ENCODE measurements at places on chromosomes 12 and 14.

DNA sequence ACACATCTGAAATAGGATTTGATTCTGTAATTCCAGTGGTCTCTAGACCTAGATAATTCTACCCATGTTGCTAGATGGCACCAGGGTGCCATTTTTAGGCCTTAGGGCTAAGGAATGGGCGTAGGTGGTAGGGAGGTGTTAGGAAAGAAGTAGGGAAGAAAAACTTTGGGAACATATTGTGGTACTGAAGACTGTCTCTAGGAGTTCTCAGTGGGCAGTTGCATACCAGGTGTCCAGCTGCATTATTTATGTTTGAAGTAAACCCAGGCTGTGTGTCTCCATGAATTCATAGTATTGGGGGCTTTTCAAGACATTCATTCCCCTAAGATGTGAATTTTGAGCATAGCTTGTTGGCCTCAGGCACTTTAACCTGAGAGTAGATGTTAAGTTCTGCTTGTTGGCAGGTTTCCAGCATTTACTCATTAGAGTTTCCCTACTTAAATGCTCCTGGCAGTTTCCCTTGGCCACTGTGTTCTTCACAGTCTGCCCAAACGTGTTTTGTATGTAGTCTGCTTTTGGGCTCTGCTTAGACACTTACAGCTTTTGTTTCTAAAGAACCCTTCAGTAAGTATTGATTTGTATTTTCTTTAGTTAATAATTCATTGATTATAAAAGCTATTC is 31.5 kb upstream of the CCT2 start:
- H3K36me3 ChIP-seq: peaks cover 22% of the 10 kb centered on the region
- peak overlapping the region; percentile 94 for H3K27ac ChIP-seq
- peaks cover 2% of the 10 kb centered on the region for H3K27me3 ChIP-seq
- H3K4me1 ChIP-seq: peaks cover 53% of the 10 kb centered on the region
- DNase-seq: peak; percentile 41

GRCh38 chr14:36719823-36720222 is 58.2 kb downstream of the PAX9 start:
- DNase-seq: no peak
- H3K4me1 ChIP-seq: no peaks in the 10 kb centered on the region
- no peak overlapping the region for H3K27ac ChIP-seq
- H3K27me3 ChIP-seq: peaks cover 2% of the 10 kb centered on the region

GRCh38 chr12:130952171-130952954 is 1.3 kb upstream of the ADGRD1 start:
- H3K27ac ChIP-seq: no peak overlapping the region
- no peaks in the 10 kb centered on the region for H3K36me3 ChIP-seq
- H3K27me3 ChIP-seq: peaks cover 3% of the 10 kb centered on the region

- H3K27ac ChIP-seq: no peak overlapping the region
- H3K36me3 ChIP-seq: no peaks in the 10 kb centered on the region
- no peak overlapping the region for H3K4me3 ChIP-seq
- H3K27me3 ChIP-seq: peaks cover 5% of the 10 kb centered on the region
- H3K4me1 ChIP-seq: peaks cover 7% of the 10 kb centered on the region
- DNase-seq: no peak
Observed at GRCh38 chr14:98955741-98956070, 316.3 kb downstream of the BCL11B start.

- DNase-seq: no peak
- no peaks in the 10 kb centered on the region for H3K36me3 ChIP-seq
- no peaks in the 10 kb centered on the region for H3K4me1 ChIP-seq
- no peak overlapping the region for H3K4me3 ChIP-seq
Observed at GRCh38 chr12:20985399-20985798, 145.6 kb upstream of the SLCO1B1 start.

DNA sequence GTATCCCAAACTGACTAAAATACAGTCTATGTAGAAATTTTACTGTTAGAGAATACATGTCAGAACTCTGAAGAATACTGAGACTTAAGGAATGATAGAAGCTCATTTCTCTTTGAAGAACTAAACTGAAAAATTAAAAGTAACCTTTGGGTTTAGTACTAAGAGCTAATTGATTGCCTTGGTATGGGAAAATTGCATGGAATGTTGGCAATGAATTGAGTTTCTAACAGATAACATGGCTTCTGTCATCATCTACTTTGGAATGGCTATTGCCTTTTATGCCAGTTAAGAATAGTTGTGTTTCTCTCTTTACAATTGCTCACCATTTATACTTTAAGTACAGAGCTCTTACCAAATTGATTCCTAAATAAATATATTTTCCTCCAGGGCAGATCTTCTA is 308.8 kb upstream of the SYT1 start:
- H3K27me3 ChIP-seq: peaks cover 2% of the 10 kb centered on the region
- no peak for DNase-seq
- no peaks in the 10 kb centered on the region for H3K36me3 ChIP-seq
- H3K4me3 ChIP-seq: no peak overlapping the region
- no peak overlapping the region for H3K27ac ChIP-seq

DNA sequence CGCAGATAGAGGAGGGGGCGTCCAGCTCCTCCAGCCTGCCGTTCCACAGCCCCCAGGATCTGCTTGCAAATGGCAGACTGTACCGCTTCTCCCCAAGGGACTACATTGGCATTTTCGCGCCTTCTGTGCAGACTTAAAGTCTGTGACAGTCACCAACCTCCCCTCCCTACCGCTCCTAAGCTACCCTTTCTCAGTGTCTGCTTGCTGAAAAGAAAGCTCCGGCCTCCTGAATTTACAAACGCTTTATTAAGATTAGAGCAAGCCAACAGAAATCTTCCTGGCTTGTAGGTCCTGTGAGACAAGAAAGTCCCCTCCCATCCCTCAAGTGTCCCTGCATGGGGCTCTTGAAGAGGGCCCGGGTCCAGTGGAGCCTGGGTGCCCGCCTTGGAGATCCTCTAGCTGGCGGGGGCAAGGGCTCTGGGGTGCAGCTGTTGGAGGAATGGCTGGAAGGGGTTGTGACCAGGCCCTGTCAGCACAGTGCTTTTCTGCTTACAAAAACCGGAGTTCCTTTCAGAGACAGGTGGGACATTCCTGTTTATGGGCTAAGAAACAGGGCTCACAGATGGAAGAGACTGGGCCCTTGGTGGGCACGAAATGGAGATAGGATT is 2.8 kb upstream of the DLK1 start:
- H3K4me3 ChIP-seq: no peak overlapping the region
- H3K27me3 ChIP-seq: peaks cover 58% of the 10 kb centered on the region
- 0 out of 2 replicates have a peak, but pooled peaks cover 4% of the 10 kb centered on the region for H3K36me3 ChIP-seq

- H3K27ac ChIP-seq: no peak overlapping the region
- H3K27me3 ChIP-seq: no peaks in the 10 kb centered on the region
- no peaks in the 10 kb centered on the region for H3K4me1 ChIP-seq
Observed at GRCh38 chr12:82896277-82896676, 209.6 kb downstream of the TMTC2 start.

GRCh38 chr14:55327179-55327578 is 56.0 kb downstream of the FBXO34 start:
- H3K4me3 ChIP-seq: no peak overlapping the region
- no peak overlapping the region for H3K27ac ChIP-seq
- no peaks in the 10 kb centered on the region for H3K36me3 ChIP-seq

DNA sequence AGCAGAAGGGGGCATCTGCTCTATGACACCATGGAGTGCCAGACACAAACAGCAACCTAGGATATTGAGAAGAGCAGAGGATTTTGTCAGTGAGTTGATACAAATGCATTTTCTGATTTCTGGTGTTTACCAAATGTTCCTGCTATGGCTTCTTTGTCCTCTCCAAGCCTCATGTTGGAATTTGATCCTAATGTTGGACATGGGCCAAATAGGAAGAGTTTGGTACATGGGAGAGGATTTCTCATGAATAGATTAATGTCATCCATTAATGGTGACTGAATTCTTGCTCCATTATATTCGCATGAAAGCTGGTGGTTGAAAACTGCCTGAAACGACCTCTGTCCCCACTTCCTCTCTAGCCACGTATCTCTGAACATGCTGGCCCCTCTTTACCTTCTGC is 1002.2 kb upstream of the FLRT2 start:
- no peaks in the 10 kb centered on the region for H3K4me1 ChIP-seq
- DNase-seq: no peak
- H3K4me3 ChIP-seq: no peak overlapping the region
- H3K27me3 ChIP-seq: no peaks in the 10 kb centered on the region

DNA sequence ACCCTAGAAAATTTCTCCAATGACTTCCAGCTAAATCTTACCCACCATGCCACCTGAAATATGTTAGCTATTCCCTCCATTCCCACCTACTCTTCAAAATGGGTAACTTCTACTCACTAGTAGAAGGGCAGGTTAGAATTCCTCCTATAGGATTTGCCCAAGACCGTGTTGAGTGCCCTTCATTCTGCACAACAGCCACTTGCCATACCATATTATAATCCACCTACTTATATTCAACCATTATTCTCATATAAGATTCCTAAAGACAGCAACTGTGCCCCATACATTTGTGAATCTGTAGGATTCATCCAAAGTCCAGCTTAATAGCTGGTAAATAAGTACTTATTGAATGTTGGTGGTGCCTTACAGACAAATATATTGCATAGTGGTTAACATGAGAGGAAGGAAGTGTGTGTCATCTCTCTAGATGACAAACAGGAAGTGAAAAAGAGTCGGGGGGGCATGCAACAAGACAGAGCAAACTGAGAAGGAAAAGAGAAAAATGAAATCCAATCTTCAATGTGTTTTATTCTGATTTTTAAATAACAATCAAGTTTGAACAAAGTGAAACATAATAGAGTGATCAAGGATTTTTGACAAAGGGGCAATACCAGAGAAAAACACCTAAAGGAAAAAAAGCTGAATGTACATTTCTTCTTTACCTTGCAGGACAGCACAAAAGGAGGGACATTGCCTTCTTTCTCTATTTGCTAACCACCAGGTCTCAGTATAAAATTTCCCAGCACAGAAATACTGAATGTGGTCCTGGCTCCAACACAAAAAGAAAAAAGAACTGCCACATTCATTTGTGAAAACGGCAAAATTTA is 389.3 kb upstream of the USP15 start:
- no peak for DNase-seq
- no peak overlapping the region for H3K27ac ChIP-seq
- no peak overlapping the region for H3K4me3 ChIP-seq
- no peaks in the 10 kb centered on the region for H3K4me1 ChIP-seq

GRCh38 chr12:63238892-63239291 is 87.9 kb upstream of the AVPR1A start:
- DNase-seq: no peak
- H3K4me1 ChIP-seq: no peaks in the 10 kb centered on the region
- H3K36me3 ChIP-seq: no peaks in the 10 kb centered on the region
- H3K27me3 ChIP-seq: no peaks in the 10 kb centered on the region
- H3K4me3 ChIP-seq: no peak overlapping the region

DNA sequence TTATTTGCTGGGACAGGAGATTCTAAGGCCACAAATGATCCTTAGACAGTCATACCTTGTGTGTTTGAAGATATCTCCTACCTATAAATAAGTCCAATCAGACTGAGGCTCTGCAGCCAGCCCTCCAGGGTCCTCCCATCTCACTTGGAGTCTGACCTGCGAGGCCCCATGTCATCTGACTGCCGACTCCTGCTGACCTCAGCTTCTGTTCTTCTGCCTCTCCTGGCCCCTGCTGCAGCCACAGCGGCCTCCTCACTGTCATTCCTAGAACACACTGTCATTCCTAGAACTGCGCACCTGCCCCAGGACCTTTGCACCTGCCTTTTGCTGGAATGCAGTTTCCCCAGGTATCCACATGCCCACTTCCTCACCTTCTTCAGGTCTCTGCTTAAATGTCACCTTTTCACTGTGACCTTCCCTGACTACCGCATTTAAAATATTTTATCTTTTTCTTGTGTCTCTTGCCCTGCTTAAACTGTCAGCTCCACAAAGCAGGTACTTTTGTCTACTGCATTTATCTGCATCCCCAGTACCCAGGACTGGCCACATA is 56.5 kb upstream of the RIN3 start:
- H3K36me3 ChIP-seq: no peaks in the 10 kb centered on the region
- DNase-seq: no peak
- no peak overlapping the region for H3K4me3 ChIP-seq
- no peak overlapping the region for H3K27ac ChIP-seq

DNA sequence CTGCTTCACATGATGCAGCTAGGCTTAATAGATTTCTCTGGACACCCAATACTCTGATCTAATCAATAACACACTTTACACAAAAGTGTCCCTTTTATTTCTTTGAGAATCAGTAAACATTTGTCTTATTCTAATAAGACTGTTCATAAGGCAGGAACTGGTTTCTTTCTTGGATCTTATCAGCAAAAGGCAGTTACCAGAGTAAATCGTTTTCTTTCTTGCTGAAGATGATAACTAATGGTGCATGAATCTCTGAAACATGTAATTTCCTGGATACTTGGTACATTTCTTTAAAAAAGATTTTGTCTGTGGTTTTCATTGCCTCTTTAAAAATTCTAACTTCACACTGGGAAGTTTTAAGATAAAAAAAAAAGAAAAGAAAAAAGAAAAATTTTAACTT is 39.6 kb downstream of the WIF1 start:
- H3K36me3 ChIP-seq: no peaks in the 10 kb centered on the region
- no peak overlapping the region for H3K4me3 ChIP-seq
- H3K27me3 ChIP-seq: peaks cover 14% of the 10 kb centered on the region
- H3K4me1 ChIP-seq: no peaks in the 10 kb centered on the region
- H3K27ac ChIP-seq: no peak overlapping the region

GRCh38 chr12:121514184-121514742 is 66.6 kb downstream of the KDM2B start:
- H3K27ac ChIP-seq: no peak overlapping the region
- H3K27me3 ChIP-seq: no peaks in the 10 kb centered on the region
- DNase-seq: no peak
- H3K4me1 ChIP-seq: peaks cover 6% of the 10 kb centered on the region
- H3K4me3 ChIP-seq: no peak overlapping the region
- 0 out of 2 replicates have a peak, but pooled peaks cover 1% of the 10 kb centered on the region for H3K36me3 ChIP-seq

- no peak for DNase-seq
- no peak overlapping the region for H3K4me3 ChIP-seq
- H3K4me1 ChIP-seq: no peaks in the 10 kb centered on the region
- H3K36me3 ChIP-seq: no peaks in the 10 kb centered on the region
Observed at GRCh38 chr12:38771871-38772270, 133.5 kb downstream of the CPNE8 start.

GRCh38 chr12:55969356-55969755 is 2.7 kb downstream of the CDK2 start:
- no peak for DNase-seq
- peaks cover 41% of the 10 kb centered on the region for H3K4me1 ChIP-seq
- H3K36me3 ChIP-seq: peaks cover 17% of the 10 kb centered on the region
- no peak overlapping the region for H3K4me3 ChIP-seq
- H3K27ac ChIP-seq: no peak overlapping the region

- H3K27me3 ChIP-seq: peaks cover 7% of the 10 kb centered on the region
- H3K27ac ChIP-seq: no peak overlapping the region
- H3K4me1 ChIP-seq: peaks cover 1% of the 10 kb centered on the region
- peaks cover 20% of the 10 kb centered on the region for H3K36me3 ChIP-seq
- H3K4me3 ChIP-seq: no peak overlapping the region
Observed at GRCh38 chr12:2634471-2634870, 160.3 kb upstream of the FKBP4 start.

DNA sequence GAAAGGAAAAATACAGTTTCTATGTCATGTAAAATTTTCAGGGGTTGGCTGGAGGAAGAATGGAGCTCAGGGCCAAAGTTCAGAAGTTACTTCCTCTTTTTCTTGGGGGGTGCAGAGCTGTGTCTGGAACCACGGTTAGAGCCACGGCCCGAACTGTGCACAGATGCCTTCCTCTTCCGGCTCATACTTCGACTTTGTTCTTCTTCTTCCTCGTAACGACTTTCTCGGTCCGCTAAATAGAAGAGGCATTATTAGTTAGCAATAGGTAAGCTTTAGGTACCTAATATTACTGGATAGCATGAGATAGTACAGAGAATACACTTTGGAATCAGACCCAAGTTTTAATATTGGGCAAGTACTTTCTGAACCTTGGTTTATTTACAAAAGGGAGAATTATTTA is 31.2 kb downstream of the SUPT16H start:
- H3K4me1 ChIP-seq: peaks cover 7% of the 10 kb centered on the region
- H3K27ac ChIP-seq: no peak overlapping the region
